Caki2 (cell line): ENCODE measurements at places on chromosomes 16 and 17. TPM values are rescaled to one million over a fixed set of nuclear protein-coding genes. Genes with fewer than 3 reads are reported as not detected.

The CD2BP2 gene
- total RNA-seq, result 123 and 162 TPM in 2 replicates

The HOXB1 gene
- total RNA-seq, result not detected in 2 replicates

The KRT24 gene
- not detected in 2 replicates for total RNA-seq

The CCL7 gene
- not detected in 2 replicates for total RNA-seq

The VWA3A gene
- not detected in 2 replicates for total RNA-seq

The RNF222 gene
- not detected in 2 replicates for total RNA-seq

The SLFN14 gene
- not detected in 2 replicates for total RNA-seq

The C17orf100 gene
- 5.7 and 6.4 TPM in 2 replicates for total RNA-seq

The HBQ1 gene
- not detected in 2 replicates for total RNA-seq

The IGFALS gene
- not detected in 2 replicates for total RNA-seq

The CSH1 gene
- not detected in 2 replicates for total RNA-seq

- DNase-seq, result no peak
Measured at GRCh38 chr16:12057266-12057665, 80.7 kb downstream of the SNX29 start.

GRCh38 chr17:76643553-76644148 is at the start of gene ST6GALNAC1:
TSS of gene ST6GALNAC1 (minus strand) at chr17:76643757. CDS start at chr17:76643638, 119 bp downstream.
- DNase-seq, result no peak

- DNase-seq, result no peak
Measured at GRCh38 chr16:48128769-48129168, 27.0 kb downstream of the ABCC12 start.

GRCh38 chr17:57900991-57901743 is 51.3 kb upstream of the MRPS23 start:
- DNase-seq, result no peak

DNA sequence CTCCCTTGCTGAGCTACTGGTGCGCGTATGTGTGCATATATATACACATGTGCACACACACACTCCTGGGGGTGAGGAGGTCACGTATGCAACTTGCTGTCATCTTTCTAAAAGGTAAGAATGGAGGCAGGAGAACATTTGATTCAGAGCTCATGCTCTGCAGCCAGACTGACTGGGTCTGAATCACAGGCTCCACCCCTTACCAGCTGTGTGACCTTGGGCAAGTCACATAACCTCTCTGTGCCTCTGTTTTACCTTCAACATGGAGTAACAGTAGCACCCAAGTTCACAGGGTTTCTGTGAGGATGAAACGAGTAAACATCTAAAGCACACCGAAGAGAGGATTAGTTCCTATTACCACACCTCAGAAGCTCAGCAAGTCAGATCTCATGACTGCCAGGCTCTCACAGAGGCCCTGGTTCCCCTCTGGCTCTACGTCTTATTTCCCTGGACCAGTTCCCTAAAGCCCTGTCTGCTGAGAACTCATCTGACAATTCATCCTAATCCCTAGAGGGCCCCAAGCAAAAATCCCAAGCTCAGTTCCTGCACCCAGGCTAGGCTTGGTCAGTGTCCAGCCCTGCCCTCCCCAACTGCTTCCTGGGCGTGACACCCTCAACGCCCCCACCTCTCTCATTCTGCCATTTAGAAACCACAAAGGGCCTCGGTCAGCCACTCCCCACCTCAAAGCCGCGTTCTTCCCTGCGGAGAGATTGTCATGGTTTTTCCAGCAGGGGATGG is 28.7 kb downstream of the ABR start:
- no peak for DNase-seq

DNA sequence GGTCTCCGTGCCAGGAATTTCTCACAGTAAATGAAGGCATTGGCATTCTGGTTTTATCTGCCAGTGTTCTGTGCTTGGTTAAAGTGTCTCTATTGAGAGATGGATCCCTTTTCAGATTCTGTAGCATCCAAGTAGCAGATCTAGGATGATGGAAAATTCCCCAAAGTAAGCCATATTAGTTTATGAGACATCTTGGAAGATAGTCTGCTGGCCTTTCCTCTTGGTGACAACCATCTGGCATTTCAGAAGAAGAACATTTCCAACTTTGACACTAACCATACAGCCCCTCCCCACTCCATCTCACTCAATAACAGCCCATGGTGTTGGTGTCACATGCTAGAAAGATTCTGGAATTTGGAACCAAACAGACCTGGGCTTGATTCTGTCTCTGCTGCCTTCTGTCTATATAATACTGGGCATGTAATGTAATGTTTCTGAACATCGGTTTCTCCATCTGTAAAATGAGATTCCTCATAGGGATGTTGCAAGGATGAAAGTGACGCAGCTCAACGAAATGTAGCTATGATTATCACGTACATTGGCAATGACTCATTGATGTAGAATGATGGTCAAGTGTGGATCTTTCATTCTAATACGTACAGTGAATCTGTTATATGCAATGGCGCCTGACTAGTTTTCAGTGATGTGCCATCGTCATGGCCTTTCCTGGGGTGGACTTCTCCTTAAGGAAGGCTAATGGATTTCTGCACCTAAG is 32.6 kb upstream of the PIRT start:
- DNase-seq, result no peak

DNA sequence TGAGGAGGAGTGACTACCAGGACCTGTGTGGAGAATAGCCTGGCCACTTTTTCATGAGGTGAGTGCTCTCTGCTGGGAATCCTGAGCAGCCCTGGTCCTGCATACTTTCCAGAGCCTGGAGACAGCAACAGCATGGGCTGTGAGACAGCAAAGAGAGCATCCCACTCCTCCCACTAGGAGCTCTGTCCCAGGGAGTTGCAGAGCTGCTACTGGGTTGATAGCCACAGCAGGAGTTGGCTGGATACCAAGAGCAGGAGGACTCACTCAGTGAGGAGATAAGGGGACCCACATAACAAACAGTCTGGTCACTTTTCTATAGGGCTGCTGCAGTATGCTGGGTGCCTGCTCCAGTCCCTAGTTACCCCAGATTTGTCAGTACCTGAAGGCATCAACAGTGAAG is 439.3 kb upstream of the CDH8 start:
- no peak for DNase-seq

- DNase-seq, result no peak
Measured at GRCh38 chr17:47239619-47239966, 14.0 kb upstream of the ITGB3 start.

DNA sequence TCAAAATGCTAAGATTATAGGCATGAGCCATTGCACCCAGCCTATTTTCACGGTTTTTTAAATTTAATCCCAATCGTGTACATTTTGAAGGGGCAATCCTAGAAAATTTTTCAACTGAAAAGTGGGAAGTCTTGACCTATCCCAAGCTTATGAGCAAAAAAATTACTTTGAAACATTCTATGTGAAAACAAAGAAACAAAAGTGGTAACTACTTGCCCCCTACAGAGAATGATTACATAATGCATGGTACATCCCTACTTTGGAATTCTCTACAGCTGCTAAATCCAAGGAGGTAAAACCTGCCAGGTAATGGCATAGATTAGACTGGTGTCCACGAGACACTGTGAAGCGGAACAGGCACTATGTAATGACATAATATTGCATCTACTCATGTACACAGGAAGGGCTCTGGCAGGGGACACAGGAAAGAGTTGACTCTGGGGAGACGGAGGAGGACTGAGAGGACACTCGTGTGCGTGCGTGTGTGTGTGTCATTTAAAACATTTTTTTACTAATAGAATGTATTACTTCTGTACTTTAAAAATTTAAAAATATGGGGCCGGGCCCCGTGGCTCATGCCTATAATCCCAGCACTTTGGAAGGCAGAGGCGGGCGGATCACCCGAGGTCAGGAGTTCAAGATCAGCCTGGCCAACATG is 15.7 kb downstream of the ASGR2 start:
- no peak for DNase-seq

DNA sequence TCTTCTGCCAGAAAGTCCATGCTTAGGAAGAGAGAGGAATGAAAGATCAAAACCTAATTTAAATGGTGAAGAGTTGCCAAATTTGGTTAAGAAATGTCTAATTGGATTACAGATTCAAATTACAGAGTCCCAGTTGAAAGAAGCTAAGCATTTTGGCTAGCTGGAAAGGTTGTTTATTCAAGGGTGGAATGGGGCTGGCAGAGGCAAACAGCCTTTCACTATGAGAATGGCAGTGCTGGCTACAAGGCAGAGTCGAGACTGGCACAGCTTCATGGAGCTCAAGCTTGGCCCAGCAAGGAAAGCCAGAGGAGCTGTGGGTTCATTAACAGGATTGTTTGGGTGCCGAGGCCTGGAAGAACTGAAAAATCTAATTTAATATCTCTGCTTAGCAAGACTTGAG is 13.6 kb downstream of the MAP3K3 start:
- no peak for DNase-seq

- DNase-seq, result no peak
Measured at GRCh38 chr17:82844796-82845162, 5.0 kb upstream of the ZNF750 start.

- DNase-seq, result no peak
Measured at GRCh38 chr16:2026461-2027023, at the start of gene NHERF2. TSS of gene NHERF2 (plus strand) at chr16:2026902. CDS start at chr16:2027006, 104 bp downstream.

DNA sequence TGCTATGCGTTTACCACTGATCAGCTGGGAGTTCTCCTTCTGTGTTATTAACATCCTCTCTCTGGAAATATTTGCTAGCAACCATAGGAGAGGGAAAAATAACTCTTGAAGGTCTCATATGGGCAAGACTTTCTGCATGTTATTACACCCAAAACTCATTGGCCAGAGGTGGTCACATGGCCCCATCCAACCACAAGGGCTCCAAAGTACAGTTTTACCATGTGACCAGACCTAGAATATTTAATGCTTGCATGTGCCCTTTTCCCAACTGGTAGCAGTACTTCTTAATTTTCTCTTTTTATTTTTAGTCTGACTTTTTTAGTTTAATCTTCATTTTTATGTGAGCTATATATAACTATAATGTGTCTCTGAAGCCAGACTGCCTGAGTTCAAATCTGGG is 141.0 kb upstream of the NOG start:
- DNase-seq, result no peak

- DNase-seq, result no peak
Measured at GRCh38 chr17:40092581-40092980, 7.8 kb downstream of the NR1D1 start.

DNA sequence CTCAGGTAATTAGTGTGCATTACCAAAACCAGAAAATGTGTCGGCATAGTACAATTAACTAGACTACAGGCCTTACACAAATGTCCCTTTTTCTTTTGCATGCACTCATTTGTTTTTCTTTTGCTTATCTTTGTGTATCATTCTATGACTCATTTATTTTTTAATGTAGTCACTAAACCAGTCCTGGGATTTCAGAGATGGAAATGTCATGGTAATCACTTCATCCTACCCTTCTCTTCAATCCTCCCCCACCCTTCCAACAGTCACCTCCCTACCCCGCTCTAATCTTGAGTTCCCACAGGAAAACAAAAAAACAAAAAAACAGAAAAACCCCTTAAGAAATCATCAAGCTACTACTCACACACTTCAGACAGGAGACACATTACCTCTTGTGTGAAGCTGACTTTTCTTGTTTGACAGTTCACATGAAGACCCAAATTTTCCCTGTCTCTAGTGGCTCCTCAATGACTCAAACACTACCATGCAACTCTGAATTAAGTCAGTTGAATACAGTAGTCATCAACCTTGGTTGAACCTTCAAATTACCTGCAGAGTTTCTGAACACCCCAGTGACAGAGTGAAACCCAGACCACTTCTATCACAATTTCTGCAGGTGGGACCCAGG is 242.4 kb upstream of the SALL1 start:
- DNase-seq, result peak; percentile 50

DNA sequence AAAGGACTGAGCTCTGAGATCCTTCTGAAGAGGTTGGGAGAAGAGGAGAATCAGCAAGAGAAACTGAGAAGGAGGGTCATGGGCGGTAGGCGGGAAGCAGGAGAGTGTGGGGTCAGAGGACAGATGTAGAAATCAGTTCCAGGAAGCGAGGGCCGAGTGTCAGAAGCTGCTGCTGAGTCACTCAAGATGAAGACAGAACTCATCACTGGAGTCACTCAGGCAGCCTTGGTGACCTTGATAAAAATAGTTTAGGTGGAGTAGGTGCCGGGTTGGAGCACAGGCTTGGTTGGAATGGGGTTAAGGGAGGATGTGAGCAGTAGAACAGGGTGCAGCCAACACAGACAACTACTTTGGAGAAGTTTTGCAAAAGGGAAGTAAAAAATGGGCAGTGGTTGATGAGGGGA is 6.1 kb upstream of the ITGAM start:
- no peak for DNase-seq

- DNase-seq, result no peak
Measured at GRCh38 chr16:11253995-11254912, 1.8 kb downstream of the SOCS1 start.

DNA sequence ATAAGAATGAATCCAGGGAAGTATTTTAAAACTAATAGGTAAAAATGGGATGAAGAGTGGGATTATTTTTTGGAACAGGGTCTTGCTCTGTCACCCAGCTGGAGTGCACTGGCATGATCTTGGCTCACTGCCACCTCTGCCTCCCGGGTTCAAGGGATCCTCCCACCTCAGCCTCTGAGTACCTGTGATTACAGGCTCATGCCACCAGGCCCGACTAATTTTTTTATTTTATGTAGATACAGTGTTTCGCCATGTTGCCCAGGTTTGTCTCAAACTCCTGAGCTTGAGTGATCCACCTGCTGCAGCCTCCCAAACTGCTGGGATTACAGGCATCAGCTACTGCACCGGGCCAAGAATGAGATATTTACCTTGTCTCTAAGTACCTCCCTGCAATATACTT is 22.1 kb downstream of the NSMCE1 start:
- DNase-seq, result no peak

- DNase-seq, result no peak
Measured at GRCh38 chr17:63529711-63530556, 6.8 kb downstream of the KCNH6 start.

DNA sequence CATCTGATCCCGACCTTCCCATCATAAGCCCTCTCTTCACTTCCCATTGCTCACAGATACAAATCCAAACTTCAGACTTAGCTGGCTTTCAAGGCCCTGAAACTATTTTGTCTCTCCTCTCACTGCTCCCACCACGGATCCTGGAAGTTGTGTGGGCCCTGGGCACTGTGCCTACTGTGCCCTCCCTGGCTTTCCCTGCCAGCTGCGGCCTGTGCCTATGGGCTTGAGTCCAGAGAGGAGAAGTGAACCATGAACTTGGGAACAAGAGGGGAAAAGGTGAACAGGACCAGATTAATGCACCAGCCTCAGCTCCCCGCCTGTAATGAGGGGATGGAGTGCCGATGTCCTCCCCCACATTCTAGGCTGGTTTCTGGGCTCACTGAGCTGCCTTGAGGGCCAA is 18.9 kb upstream of the KCNJ12 start:
- no peak for DNase-seq

GRCh38 chr17:28975646-28976045 is 24.3 kb upstream of the PHF12 start:
- no peak for DNase-seq

GRCh38 chr16:61024180-61024900 is 1011.9 kb downstream of the CDH8 start:
- no peak for DNase-seq

- DNase-seq, result no peak
Measured at GRCh38 chr17:50052822-50053653, 2.9 kb upstream of the ITGA3 start.
